ENCODE measurements at places on chromosomes 13 and 19. TPM values are rescaled to one million over a fixed set of nuclear protein-coding genes. Genes with fewer than 3 reads are reported as not detected.

DNA sequence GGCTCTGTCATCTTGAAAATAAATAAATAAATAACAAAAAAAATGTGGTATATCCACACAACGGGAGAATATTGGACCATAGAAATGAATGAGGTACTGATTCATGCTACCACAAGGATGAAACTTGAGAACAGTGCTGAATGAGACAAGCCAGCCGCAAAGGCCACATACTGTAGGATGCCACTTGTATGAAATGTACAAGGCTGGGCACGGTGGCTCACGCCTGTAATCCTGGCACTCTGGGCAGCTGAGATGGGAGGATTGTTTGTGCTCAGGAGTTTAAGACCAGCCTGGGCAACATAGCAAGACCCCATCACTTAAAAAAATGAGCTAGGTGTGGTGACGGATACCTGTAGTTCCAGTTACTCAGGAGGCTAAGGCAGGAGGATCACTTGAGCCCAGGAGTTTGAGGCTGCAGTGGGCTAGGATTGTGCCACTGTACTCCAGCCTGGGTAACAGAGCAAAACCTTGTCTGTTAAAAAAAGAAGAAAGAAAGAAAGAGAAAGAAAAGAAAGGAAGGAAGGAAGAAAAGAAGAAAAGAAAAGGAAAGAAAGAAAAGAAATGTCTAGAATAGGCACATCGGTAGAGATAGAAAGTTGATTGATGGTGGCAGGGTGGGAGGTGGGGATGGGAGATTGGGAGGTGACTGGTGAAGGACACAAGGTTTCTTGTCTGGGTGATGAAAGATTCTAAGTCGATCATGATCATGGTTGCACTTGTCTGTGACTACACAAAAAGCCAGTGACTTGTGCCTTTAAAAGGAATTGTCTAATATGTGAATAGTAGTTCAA lies 20.3 kb downstream of the HPN start:
- H3K27ac ChIP-seq = no peak overlapping the region
- no peaks in the 10 kb centered on the region for H3K36me3 ChIP-seq
- peaks cover 19% of the 10 kb centered on the region for H3K27me3 ChIP-seq
- no peaks in the 10 kb centered on the region for H3K4me1 ChIP-seq
- ATAC-seq = no peak
- no peak overlapping the region for H3K4me3 ChIP-seq

GRCh38 chr19:44968118-44968517 lies 12.9 kb downstream of the CLPTM1 start:
- no peak for ATAC-seq
- no peaks in the 10 kb centered on the region for H3K4me1 ChIP-seq
- H3K27me3 ChIP-seq = no peaks in the 10 kb centered on the region
- no peaks in the 10 kb centered on the region for H3K36me3 ChIP-seq
- H3K4me3 ChIP-seq = no peak overlapping the region

DNA sequence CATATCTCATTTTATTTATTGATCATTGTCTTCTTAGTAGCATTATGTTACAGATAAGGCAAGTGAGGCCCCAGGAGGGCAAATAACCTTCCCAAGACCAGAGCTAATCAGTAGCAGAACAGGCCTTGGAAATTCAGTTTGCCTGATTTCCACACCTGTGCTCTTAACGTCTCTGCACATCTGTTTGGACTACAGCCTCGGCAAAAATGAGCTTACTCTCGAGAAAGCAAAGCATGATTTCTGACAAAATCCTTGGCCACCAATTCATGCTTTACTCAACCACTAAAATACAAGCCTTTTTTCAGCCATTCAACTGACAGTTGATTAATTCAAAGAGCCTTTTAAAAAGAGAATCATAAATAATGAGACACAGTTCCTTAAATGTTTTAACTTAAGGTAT lies 309.3 kb upstream of the HTR2A start:
- H3K36me3 ChIP-seq = no peaks in the 10 kb centered on the region
- H3K4me3 ChIP-seq = no peak overlapping the region
- ATAC-seq = no peak
- H3K27ac ChIP-seq = no peak overlapping the region
- no peaks in the 10 kb centered on the region for H3K4me1 ChIP-seq
- no peaks in the 10 kb centered on the region for H3K27me3 ChIP-seq

RFX1 gene
- total RNA-seq = 5.1 TPM

BCL2L12 gene
- 6.9 TPM for total RNA-seq

DNA sequence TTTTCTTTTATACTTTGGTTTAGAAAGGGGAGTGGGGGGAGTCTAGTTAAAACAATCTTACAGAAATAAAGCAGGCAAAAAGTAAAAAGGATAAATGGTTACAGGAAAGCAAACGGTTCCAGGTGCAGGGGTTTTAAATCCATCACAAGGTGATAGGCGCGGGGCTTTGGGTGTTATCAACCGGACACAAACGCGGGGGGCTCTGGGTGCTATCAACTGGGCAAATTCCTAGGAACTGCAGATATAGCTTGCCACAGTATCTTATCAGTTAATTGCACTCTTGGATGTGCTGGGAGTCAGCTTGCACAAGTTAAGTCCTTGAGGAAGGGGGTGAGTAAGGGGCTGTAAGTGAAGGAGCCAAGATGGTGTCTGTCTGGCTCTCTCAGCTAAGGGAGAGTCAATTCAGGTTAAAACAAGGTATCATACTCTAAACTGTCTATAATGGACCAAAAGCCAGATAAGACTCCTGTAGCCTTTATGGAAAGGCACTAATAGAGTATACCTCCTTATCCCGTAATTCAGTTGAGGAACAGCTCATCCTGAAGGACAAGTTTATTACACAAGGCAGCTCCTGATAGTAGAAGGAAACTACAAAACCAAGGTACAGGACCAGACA lies 32.6 kb upstream of the ZSCAN5A start:
- H3K4me3 ChIP-seq = no peak overlapping the region
- no peak for ATAC-seq
- H3K36me3 ChIP-seq = no peaks in the 10 kb centered on the region
- H3K27me3 ChIP-seq = no peaks in the 10 kb centered on the region
